ENCODE measurements at places on chromosomes 13 and 19.

GRCh38 chr19:47494729-47495128 lies 10.7 kb upstream of the KPTN start:
- DNase-seq = no peak

GRCh38 chr19:3359015-3359918 lies 7.1 kb upstream of the NFIC start:
- DNase-seq = no peak

DNA sequence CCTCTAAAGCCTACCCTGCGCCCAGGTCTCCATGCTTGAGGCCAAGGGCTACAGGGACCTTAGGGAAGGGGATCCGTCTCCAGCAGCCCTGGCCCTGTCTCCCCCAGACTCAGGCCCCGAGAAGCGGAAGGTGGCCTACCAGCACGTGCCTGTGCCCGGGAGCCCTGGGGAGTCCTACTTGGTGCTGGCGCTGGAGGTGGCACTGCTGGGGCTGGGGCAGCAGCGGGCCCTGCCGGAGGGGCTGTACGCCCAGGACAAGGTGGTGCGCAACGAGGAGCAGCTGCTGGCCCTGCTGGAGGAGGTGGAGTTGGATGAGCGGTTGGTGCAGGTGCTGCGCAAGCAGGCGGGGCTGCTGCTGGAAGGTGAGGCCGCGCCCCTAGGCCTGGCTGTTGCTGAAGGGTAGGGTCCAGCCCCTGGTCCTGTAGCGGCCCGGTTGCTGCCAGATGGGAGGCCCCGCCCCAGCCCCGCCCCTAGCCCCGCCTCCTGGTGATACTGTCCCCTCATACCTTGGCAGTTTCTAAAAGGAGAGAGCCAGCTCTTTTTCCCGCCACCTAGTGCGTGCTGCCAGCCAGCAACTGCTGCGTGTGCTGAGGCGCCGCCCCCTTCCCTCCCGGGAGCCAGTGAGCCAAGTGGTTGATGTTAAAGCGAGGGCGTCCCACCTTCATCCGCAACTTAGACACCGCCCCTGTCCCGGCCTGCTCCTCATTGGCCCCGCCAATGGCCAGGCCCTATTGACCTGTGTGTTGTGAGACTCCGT lies 22.6 kb downstream of the ZSWIM4 start:
- DNase-seq = no peak

DNA sequence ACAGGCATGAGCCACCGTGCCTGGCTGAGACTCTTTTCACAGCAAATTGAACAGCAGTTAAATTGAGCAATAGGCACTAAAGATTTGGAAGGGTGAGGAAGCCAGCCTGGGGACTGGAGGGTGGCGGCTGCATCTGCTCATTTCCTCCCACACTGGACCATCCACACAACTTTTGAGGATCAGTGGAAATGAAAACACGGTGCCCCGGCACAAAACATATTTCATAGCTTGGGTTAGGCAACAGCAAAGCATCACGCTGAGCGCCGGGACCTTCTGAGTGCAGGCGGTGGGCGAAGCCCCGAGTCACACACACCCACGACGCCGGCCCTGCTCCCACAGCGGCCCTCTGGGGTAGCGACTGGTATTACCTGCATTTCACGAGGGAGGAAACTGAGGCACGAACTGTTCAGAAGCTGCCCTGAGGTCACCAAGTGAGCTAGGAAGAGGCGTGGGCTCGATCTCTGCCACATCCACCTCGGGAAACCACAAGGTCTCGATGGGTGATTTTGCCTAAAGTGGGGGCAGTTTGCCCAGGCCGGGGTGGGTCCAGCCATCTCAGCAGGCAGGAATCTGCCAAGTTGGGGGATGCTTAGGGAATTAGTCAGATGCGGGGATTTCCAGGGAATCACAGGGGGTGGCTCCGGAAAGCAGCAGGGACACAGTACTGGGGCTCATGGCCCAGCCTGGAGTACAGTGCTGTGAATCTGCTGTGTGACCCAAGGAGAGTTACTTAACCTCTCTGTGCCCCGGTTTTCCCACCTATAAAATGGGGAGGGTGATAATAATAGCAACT lies 3.5 kb upstream of the SBNO2 start:
- peak; percentile 72 for DNase-seq

DNA sequence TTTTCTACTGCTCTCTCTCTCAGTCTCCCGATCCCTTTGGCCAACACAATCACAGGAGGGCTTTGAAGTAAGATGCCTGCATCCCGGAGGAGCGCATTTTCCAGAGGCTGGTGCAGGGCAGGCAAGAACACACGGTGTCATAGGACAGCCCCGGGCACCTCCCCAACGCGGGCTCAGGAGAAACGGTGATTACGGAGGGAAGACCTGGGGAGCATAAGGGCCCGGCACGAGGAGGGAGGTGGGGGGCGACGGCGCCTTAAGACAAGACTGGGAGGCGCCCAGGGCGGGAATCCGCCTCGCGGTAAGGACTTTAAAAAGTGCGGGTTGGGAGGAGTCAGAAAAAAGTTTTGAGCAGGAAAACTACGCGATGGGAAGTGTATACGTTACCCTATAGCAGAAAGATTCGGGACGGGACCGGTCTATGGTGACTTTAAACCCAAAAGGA lies 18.7 kb upstream of the ZNF888 start:
- DNase-seq = no peak

DNA sequence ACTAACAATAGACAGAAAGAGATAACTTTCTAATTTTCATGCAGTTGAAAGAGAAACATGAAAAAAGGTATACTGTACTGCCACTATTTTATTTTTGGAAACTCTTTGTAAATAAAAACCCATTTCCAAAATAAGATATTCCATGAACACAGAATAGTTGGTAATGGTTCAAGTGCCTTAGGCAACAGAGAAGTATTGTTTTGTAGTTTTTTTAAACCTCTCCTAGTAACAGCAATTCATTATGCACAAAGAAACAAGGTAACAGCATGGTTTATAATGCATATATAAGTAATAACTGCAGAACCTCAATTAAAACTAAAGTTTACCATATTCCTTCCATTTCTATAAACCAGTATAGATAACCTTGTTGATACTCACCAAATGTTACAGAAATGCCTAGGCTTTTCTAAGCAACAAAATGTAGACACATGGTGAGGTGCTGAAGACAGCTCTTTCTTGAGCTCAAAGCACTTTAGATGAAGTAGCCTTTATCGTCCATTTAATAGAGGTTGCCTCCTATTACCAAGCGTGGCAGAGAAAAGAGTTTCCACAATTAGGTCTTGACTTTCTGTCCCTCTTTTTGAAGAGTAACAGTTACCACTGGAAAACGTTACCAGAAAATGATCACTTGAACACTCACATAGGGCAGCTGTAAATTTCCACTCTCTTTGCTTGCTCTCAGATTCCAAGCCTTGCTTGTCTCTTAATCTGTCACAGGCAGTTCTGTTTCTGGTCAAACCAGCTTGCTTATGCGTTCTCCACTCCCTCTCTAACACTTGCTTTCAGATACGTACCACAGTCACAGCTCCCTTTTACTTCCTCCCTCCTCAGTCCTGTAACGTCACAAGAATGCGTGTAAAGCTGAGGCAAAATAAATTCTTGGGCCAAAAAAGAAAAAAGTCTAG lies 42.9 kb downstream of the CAB39L start:
- DNase-seq = no peak

DNA sequence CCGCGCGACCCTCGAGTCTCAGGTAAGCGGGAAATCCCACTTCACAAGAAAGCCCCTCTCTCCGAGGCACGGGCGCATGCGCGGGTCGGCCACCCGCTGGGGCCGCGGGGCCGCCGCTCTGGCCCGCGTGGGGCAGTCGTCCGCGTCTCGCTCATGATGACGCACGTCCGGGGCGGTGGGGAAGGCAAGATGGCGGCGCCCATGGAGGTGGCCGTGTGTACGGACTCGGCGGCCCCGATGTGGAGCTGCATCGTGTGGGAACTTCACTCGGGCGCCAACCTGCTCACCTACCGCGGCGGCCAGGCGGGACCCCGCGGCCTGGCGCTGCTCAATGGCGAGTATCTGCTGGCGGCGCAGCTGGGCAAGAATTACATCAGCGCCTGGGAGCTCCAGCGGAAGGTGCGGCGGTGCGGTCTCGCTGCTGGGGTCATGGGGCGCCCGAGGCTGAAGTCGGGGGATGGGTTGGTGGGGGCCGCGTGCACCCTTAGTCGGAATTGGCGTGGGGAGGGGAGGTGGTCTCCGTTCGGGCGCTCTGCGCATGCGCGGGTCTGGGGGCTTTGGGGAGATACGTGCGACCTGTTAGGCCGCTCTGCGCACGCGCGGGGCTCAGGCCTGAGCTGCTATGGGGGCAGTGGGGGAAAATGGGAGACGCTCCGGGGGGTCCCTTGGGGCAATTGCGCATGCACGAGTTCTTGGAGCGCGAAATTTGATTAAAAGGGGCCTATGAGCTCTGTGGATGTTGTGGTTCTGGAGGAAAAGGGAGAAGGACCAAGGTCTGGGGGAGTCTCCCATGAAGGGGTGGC lies at the start of gene WDR18:
TSS of gene WDR18 (plus strand) at position 181 of the 803 bp plus-strand sequence. CDS start at position 190, 9 bp downstream.
- DNase-seq = peak; percentile 68

DNA sequence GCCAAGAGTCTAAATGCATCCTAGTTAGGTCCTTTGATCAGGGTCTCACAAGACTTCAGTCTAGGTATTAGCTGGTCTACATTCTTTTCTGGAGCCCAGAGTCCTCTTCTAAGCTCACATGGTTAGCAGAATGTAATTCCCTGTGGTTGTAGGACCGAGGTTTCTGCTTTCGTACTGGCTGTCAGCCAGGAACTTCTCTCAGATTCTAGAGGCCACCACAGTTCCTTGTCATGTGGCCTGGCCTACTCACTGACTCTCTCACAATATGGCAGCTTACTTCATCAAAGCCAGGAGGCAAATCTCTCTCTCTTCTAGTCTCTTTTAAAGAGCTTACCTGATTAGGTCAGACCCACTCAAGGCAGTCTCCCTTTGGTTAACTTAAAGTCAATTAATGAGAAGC lies 82.9 kb downstream of the POU4F1 start:
- no peak for DNase-seq

DNA sequence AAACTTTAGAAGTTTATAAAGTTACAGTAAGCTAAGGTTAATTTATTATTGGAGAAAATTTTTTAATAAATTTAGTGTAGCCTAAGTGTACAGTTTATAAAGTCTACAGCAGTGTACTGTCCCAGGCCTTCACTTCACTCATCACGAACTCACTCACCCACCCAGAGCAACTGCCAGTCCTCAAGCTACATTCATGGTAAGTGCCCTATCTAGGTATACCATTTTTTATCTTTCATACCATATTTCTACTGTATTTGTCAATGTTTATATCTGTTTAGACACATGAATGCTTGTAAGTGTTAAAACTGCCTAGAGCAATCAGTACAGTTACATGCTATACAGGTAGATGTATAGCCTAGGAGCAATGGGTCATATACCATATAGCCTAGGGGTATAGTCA lies 12.5 kb downstream of the INTS6 start:
- no peak for DNase-seq

DNA sequence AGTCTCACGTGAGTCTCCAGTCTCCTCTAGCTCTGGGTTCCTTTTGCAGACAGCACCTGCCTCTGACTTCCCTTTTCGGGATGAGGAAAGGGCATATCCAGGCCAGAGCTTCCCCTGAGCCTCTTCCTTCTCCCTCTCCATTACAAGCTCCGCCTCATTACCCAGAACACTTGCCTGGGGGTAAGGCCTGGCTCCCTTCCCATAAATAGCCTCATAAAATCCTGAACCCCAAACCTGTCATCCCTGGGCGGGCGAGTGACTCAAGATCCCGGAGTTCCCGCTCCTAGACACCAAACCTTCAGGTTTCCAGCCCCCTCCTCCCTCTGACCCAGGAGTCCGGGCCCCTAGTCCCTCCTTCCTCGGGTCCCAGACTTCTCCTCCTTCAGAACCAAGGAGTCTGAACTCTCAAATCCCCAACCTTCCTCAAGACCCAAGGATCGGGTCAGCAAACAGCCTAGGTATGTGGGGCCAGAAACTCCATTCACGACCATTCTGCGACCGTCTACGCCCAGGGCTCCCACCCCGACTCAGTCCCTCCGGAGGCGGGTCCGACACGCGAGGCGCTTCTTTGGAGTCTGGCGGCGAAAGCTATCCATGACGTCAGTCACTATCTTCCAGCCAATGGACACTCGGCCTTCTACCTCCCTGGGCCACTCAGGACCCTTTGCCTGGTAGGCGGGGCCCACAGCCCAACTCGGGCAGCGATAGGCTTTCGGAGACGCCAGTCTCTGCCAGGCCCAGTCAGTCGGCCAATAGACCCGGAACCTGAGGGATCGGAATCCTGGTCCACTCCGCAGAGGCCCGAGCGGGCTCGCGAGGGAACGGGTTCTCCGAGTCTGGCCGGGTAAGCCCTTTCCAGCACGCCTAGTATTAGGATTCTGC lies 6.5 kb upstream of the CNFN start:
- DNase-seq = peak; percentile 96
